ENCODE measurements at places on chromosomes 3 and 15.
A peak's percentile ranks its signal among the peaks of the same experiment; 100 is the strongest.

DNA sequence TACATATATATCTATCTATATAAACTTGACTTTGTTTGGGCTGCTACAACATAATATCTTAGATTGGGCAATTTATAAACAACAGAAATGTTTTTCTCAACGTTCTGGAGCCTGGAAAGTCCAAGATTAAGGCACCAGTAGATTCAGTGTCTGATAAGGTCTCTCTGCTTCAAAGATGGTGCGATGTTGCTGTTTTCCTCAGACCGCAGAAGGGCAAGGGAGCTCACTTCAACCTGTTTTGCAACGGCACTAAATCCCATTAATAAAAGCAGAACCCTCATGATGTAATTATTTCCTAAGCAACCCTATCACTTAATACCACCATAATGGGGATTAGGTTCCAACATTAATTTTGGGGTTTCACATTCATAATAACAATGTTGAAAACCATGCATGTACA lies 1134.8 kb downstream of the NSUN3 start:
- no peak for DNase-seq

GRCh38 chr3:181629029-181629428 lies 82.7 kb upstream of the SOX2 start:
- no peak for DNase-seq

DNA sequence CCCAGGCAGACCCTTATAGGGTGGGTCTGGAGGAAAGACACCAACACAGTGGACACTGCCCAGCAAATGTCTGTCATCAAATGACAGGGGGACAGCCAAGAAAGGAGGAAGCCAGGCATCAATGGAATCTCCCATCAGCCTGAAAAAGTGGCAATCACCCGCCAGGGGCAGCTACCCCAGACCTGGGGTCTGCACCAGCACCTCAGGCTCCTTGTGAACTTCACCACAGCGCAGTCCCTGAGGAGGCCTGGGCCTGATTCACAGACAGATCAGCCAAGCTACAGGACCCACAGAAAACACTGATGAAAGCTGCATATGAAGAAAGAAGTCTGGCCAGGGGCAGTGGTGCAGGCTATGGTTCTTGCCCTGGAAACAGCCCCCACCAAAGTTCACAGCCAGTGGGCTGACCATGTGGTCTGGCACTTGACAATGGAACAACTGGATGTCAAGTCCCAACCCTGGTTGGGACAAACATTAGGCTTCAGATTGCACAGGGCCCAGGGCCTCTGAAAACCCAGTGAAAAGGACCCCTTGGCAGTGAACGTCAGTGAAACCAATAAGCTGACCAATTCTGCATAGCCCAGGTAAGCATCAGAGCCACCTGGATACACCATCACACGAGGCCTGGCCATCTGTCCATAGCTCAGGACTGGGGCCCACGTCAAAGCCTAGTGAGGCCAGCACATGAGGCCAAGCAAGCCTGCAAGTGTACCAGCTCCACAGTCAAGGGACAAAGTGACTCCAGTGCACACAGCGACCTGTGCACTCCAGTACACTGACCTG lies 29.1 kb downstream of the ALS2CL start:
- DNase-seq = no peak

DNA sequence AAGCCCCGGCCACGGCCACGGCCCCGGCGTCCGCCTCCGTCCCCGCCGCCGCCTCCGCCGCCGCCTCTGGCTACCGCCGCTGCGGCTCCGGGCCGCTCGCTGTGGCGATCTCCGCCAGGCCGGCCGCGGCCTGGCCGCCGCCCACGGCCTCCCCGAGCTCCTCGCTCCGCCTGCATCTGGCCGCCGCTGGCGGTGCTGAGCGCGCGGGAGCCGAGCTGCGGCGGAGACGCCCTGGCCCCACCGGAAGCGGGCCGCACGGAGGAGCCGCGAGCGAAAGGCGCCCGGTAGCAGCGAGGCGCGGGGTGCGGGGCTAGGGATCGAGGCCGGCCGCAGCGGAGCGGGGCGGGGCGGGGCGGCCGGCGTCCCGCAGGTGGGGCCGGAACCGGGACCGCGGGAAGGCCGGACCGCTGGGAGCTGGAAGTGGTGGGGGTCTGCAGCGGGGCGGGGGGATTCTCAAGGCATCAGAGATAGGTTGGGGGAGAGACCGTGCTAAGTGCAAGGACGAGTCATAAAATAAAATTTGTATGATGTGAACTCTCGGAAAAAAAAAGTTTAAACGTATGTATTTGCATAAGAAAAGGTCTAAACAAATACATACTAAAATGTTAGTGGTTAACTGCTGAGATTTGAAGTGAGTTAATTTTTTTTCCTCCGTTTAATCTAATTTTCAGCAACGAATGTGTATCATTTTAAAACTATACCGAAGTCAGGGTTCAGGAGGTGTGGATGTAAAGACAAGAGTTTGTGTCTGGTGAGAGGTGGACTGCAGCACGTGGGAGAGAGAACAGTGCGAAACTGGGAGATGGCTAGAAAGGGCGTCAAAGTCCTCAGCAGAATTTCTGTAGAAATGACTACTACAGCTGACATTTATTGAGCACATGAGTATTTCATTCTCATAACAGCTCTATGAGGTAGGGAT lies at the start of gene AVEN:
Gene AVEN, minus strand, starts transcription at position 334 of the 919 bp plus-strand sequence. Its CDS starts 158 bp downstream, at position 176.
- DNase-seq = peak; percentile 64

GRCh38 chr15:64845183-64845611 lies 3.5 kb downstream of the PLEKHO2 start:
- no peak for DNase-seq

GRCh38 chr15:25670621-25671020 lies 192.5 kb downstream of the ATP10A start:
- DNase-seq = no peak

DNA sequence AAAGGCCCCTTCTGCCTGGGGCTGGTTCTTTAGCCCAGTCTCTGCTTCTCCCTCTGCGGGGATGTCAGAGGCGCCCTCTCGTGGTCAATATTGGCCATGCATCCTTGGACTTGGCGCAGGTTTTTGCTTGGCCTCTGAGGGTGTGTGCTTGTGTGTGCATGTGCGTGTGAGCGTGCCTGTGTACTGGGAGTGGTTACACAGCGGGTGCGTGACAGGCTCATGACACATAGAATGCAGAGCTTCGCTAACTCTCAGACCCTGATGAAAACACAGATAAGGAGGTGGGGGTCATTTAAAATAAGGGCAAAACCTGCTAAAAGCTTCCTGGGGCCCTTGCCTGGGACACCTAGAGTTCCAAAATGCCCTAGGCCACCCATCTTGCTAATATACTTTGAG lies 160.9 kb downstream of the SMAD6 start:
- DNase-seq = peak; percentile 84

- no peak for DNase-seq
These were observed 55.2 kb upstream of the GCNT3 start for GRCh38 chr15:59556380-59556779.

- DNase-seq = no peak
These were observed 98.8 kb downstream of the EEFSEC start for GRCh38 chr3:128252083-128252482.

- no peak for DNase-seq
These were observed 154.5 kb downstream of the KLF13 start for GRCh38 chr15:31481142-31481541.

DNA sequence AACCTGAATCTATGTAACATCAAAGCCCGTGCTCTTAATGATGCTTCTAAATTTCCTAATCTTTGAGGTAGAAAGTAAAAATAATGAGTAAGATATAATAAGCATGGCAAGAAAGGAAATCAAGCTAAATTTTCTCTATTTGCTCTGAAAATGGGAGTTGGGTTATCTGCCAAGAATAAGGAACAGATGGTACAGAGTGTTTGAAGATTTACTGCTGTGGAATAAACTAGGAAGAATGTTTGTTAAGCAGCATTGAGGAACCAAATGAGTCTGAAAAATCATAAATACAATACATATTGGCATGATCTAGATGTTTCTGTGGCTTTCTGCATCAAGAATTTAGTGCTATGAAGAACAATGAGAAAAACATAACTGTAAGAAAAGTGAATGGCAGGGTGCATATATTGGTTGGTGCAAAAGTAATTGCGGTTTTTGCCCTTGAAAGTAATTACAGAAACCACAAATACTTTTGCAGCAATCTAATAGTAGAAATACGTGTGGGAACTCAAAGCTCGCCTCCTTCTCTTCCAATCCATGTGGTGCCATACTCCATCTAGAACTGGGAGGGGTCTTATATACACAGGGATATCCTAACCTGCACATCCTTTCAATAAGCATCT lies 87.6 kb downstream of the SUCNR1 start:
- no peak for DNase-seq

DNA sequence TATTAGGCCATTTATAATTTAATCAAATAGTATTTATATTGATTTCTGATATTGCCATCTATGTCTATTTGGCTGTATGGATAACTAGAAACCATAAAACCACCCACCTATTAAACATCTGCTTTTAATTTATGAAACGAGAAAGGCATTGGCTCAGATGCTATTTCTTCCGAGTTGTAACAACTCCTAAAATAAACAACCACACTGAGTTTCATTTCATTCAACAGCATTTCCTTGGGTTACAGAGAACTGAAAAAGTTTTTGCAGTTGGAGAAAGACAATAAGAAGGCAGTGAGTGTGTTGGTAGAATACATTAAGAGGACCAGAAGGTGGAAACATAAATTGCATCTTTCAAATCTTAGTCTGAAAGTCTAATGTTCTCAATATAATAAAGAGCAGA lies 79.1 kb downstream of the AQR start:
- DNase-seq = no peak

DNA sequence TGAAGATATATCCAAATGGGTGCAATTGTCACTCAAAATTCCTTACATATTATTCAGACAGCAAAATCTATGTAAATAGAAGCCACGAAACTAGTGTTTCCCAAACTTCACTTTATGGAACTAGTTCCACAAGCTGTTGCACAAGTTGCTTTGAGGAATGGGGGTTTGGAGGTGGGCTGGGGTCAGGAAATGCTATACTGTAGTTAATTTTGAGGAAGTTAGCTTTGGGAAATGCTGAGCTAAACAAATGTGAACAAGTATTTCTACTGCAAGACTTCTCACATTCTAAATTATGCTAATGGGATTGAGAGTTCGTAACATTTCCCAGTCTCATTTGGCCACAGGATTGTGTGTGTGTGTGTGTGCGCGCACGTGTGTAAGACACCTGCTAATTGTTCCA lies 28.7 kb upstream of the SAMMSON start:
- no peak for DNase-seq

GRCh38 chr3:10926811-10927521 lies 65.6 kb upstream of the SLC6A1 start:
- no peak for DNase-seq

DNA sequence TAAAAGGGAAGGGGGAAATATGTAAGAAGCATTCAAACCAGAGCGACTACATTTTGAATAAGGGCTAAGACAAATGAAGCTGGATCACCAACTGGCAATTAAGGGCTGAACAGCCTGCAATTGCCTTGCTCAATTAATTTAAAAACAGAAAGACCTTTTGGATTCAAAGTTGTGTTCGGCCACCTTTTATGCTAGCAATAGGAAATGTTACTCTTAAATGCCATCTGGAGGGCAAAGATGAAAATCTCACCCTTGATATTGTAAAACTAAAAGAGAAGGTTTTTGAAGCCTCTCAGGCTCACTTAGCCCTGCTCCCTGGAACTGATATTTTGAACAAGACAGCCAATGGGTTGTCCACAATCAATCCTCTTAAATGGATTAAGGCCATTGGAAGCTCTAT lies 44.2 kb downstream of the ACAD9 start:
- DNase-seq = no peak

GRCh38 chr3:197394464-197395321 lies 96.3 kb upstream of the DLG1 start:
- DNase-seq = peak; percentile 86

DNA sequence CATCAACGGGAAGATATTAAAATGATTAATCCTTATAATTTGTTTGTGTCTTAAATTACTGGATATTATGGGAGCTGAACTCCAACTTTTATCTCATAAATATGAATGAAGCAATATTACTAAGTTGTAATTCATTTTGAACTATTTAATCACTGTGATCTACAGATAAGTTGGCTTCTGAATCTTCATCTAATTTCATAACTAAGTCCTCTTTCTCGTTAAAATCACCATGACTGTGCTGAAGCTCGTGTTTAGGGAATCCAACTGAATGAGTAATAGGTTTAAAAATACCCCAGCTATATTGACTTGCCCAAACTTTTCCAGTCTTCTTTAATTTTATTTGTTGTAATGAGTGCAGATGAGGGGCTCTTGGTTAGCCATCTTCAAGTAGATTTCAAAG lies 14.1 kb downstream of the MDFIC2 start:
- DNase-seq = no peak

DNA sequence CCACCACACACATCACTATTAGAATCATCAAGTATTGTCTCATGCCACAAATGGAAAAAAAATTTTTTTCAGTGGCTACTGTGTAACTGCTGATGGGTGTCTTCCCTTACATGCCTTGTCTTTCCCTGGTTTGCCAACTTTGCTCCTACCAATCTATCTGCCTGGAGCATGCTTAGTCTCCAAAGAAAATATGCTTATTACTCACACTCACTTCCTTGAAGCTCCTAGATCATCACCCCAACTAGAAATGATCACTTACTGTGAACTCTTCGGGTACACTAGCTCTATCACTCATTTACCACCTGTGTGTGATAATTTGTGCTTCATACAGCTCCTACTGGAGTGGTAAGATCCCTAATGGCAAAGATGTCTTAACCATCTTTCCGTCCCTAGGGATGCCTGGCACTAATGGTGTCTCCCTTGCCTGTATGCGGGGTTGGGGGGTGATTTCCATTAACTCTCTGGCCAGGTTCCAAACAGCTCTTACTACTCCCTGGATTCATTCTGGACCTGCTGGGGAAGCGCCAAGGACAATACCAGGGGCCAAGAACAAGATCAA lies 799 bp downstream of the VPS33B start:
- no peak for DNase-seq

DNA sequence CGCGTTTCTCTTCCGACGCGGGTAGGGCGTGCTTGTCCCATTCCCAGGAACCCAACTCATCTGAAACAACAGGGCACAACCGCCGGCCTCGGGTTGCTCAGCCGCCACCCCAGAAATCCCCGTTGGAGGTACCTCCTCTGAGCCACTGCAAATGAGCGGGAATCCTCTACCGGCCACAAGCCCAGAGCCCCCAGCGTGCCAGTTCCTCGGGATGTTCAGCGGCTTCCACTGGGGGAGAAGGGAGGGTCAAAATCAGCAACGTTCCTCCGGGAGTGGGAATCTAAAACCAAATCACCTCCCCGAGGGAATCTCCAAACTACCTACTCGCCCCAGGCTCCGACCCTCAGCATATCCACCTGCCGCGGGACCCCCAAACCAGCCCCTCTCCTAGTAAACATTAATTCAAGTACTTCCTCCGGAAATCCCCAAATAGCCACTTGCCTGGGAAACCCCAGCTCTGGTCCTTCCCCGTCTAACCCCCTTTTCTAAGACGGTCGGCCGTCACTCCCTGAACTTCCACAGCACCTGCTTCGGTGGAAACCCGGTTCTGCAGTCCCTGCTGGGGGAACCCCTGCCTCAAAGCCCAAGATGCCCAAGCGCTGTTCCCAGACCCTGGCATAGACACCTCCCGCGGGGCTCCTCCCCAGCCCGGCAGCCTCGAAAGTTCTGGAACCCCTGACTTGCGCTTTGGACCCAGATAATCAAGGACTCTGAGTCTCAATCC lies 887 bp downstream of the OXTR start:
- no peak for DNase-seq

Data from activated CD4-positive, alpha-beta T cell treated with anti-CD3 and anti-CD28 coated beads, Interleukin-2, Interleukin-6, amounts not matched to agents 100 ng/mL and 50 ng/mL, durations not matched to agents 16 hours and 8 hours (primary cell).